ENCODE measurements at places on chromosomes 2 and 18.

DNA sequence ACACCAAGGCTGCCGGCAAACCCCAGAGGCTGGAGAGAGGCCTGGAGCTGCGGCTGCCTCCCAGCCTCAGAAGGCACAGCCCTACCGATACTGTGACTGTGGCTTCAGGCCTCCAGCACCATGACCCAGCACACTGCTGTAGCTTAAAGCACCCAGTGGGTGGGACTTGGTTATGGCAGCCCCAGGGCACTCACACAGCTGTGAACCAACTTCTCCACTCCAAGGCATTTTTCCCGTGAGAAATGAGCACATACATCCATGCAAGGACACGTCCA, 199.5 kb downstream of the NDUFA10 start:
- DNase-seq: no peak

DNA sequence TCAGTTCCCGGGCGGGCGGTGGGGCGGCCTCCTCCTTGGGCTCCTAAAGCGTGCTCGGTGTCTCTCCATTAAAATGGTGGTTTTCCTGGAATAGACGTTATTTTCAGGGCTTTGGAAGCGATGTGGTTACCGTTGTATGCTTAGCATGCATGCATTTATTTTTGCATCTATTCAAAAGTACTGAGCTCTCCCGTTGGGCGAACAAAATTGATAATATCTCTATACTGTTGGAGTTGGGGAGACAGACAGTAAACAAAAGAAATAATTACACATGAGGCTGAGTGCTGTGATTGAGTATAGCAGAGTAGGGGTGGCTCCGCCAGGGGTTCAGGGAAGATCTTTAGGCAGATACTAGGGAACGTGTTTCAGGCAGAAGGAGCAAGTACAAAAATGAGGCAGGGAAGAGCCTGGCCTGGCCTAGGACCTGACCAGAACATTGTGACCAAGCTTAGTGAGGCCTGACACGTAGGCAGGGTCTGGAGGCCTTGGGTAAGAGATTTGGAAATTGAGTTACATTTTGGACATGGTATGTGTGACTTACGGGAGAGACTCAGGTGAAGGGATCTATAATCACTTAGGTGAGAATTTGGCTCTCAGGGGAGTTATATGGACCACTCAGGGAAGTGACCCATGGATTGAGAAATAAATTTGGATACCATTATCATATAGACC, 674 bp downstream of the NCAPH start:
- peak; percentile 12 for DNase-seq

DNA sequence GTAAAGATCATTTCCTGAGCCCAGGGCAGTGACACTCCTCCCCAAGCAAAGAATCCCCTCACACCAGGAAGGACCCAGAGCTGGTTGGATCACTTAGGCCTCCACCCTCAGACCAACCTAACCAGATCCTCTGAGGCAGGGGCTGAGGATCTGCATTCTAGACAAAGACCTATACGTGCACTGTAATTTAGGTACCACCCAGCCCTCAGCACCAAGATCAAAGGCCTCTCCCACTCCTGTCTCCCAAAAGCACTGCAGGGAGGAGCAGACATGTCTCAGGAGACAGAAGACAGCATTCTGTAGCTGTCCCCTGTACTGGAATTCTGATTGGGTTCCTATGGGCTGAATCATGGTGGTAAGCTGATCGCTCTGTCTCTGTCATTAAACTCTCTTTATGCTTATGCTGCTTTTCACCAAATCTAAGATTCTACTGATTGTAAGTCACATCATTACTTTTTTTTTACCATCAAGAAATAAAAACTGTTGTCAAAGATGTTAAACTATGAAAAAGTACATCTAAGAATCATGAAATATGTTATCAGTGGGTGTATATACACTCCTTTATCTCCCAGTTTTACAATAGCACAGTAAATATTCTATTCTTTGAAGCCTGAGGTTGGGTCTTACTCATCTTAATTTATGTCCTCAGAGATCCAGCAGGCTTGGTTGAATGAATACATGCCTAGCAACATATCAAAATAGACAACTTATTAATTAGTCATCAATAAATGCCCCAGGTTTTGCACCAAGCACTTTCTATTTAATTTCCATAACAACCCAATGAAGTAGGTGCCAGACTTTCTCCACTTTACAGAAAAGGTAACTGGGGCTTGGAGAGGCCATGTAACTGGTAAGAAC, 28.3 kb downstream of the MCFD2 start:
- DNase-seq: peak; percentile 70

- DNase-seq: no peak
Observed at GRCh38 chr2:10338270-10339188, 35.8 kb downstream of the HPCAL1 start.

DNA sequence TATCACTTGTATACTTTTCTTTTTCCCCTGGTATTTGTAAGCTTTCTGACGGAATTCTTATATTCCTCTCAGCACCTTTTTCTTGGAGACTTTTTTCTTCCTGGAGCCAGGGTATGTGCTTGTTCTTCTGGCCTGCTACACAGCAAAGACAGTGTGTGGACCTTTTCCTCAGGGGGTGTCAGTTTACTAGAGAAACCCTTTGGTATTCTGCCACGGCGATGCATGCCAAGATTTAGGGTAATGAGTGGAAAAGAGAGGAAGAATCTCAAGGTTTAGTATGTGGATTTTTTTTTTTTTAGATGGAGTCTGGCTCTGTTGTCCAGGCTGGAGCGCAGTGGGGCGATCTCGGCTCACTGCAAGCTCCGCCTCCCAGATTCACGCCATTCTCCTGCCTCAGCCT, 152.2 kb downstream of the PHLPP1 start:
- no peak for DNase-seq

DNA sequence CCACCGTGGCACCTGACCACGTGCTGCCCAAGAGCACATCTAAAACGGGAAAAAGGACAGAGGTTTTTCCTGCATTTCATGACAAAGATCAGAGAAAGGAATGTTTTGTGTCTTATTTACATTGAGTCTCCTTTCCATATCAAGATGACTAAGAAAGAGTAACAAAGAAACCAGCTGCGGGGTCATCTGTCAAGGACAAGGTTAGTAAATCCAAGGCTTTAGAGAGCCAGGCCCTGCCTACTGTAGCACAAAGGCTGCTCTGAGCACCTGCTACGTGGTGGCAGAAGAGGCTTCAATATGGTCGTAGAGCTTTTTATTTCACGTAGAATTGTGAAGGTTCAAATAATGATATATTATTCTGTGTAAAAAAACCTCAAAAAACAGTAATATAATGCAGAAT, 51.0 kb downstream of the PRELID3A start:
- no peak for DNase-seq

DNA sequence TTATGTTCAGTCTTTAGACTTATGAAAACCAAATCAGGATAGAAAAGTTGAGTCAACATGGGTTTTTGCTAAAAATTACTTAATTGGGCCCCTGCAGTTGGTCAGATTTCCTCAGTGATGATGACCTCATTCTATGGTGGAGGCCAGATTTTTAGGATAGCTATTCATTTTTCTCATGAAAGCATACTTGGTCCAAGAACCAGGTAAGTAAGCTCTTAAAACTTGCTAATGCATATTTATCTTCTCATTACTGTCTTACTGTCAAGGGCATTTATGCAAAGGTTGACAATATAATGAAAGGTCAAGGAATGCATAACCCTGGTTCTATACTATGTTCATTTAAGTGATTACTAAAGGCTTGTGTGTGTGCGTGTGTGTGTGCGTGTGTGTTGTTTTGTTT, 650.6 kb downstream of the SATB2 start:
- DNase-seq: peak; percentile 69

GRCh38 chr2:121165038-121165542, 119.9 kb downstream of the TFCP2L1 start:
- DNase-seq: no peak

DNA sequence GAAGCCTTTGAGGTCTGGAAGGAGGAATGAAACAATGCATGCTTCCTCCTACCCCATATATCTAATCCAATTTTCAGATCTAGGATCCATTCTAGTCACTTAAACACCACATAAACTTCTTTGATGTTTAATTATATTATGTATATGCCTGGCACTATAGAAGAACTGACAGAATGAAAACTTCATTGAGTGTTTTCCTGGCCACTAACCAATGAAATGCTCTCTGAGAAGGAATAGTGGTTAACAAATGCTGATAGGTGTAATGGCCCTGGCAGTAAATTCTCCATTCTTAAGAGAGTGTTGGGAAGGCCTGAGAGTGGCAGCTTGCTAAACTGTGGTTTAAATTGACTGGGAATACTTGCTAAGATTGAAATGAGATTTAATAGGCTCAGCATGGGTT, 710.0 kb downstream of the LRRTM4 start:
- DNase-seq: no peak

DNA sequence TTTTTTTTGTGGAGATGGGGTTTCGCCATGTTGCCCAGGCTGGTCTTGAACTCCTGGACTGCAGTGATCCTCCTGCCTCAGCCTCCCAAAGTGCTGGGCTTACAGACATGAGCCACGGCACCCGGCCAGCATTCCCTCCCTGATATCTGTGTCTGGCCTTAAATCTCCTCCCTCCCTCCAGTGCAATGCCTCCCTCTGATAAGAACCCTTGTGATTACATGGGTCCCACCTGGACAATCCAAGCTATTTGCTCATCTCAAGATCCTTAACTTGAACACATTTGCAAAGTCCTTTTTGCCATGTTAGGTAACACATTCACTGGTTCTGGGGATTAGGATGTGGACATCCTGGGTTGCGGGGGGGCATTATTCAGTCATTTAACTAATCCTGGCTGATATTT, 40.5 kb upstream of the CREB1 start:
- DNase-seq: no peak

GRCh38 chr18:58649966-58650816, 21.1 kb upstream of the MALT1 start:
- DNase-seq: no peak

- DNase-seq: peak; percentile 18
Observed at GRCh38 chr2:15050483-15050882, 418.0 kb downstream of the LRATD1 start.

GRCh38 chr2:9693196-9693491, 62.3 kb upstream of the YWHAQ start:
- peak; percentile 98 for DNase-seq

- peak; percentile 51 for DNase-seq
Observed at GRCh38 chr2:33377048-33377447, 99.4 kb upstream of the RASGRP3 start.

DNA sequence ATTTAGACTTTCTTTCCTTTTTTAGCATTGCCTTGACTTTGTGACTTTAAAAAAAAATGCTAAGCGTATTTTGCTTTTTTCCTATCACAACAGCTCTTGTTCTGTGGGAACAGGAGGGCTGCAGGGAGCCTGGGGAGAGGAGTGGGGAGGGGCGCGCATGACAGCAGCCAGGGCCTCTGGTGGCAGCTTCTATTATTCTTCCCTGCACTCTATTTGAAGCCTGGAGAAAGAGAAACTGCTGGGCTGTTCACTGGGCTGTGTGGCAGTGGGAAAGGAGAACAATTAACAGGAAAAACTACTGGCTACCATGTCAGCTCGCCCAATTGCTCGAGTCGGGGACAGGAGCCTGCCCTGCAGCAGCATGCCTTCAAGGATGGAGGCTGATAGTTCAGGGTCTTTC, 119.0 kb upstream of the ZBTB14 start:
- no peak for DNase-seq

DNA sequence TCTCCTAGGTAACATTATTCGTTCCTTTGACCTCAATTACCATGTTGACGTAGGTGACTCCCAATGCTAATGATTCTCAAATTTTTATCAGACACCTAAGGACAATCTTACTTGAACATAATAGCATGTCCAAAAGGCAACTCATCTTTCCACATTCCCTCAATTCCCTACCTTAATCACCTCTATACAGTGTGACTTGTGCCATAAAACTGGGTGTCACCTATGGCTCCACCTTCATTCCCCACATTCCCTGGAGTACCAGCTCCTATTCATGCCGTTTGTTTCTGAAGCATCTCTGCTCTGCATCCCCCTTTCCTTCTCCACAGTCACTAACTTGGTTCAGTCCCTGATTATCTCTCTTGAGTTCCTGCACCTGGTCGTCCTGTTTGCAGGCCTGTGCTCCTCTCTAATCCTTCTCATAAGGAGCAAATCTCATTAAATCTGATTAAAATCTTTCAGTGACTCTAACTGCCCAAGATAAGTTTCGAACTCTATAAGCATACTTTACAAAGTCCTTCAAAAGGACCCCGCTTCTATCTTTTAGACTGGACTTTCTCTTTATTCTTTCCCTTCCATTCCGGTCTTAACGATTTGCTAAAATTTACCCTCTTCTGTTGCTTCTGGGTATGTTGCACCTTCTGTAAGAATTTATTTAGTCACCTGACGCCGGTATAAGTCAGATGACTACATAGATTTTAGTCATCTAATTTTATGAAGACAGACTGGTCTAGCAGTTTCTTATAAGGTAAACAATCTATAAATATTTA, 128.7 kb downstream of the OSBPL1A start:
- DNase-seq: no peak

DNA sequence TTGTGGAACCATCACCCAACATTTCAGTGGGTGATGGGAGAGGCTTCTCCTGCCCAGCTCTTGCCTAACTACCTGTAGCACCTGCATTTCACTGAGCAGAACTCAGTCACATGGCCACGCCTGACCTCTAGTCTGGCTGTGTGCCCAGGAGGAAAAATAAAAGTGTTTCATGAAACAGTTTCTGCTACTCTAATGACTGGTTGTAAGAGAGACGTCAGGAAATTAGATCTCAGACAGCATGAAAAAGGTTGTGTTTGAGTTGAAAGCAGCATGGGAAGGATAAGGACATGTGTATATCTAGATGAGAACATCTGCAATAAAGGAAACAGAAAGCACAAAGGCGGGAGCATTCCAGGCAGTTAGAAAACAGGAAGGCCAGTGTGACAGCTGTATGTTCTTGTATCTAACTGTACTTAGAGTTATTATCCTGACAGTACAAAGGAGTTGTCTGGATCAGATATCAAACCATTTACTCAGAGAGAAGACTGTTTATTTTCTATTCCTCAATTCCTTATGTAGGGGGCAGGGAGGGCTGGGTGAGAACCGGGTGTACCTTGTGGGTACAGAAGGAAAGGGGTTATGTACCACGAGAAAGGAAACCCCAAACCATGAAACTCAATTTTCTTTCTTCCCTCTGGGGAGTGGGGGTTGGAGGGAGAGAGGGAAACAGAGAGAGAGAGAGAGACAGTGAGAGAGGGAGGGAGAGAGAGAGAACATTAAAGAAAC, 307.4 kb upstream of the VWC2L start:
- DNase-seq: no peak

DNA sequence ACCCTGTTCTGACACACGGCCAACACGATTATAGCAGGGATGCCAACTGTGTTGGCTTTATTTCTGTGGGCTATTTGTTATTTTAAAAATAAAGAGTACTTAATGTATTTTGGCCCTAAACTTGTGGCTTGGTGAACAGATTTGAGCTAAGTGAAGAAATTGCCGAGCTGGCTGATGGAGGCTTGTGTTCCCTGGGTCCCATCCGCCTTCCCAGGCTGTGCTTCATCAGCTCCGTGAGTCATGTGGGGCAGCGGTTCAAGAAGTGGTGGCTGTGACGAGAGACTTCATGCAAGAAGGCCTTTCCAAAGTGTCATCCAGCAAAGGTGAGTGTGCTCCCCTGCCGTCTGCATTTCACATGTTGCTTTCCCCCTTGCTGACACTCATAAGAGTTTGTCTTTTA, 73.6 kb upstream of the NCK2 start:
- peak; percentile 86 for DNase-seq

- DNase-seq: peak; percentile 72
Observed at GRCh38 chr2:240913810-240914644, 7.9 kb downstream of the CROCC2 start.
